ENCODE measurements at places on chromosomes 2 and 18. TPM values are rescaled to one million over a fixed set of nuclear protein-coding genes. Genes with fewer than 3 reads are reported as not detected.

- DNase-seq: no peak
These were observed 90.1 kb downstream of the DPP4 start for GRCh38 chr2:161983866-161984265.

DNA sequence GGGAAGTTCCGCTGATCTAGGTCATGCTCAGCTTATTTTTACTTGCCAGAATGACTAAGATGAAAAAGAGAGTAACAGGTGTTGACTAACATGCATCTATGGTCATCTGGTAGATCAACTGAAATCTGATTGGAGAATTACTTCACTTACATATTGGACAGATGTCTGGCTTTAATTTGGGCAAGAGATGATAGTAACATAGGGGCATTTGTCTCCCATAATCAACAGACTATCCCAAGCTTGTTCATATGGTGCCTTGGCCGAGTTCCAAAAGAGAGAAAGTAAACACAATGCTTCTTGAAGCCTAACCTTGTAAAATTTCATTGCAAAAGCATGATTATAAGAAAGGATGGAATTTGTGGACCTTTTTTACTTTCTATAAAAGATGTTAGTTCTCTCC, 503.7 kb downstream of the ADCYAP1 start:
- DNase-seq: no peak

DNA sequence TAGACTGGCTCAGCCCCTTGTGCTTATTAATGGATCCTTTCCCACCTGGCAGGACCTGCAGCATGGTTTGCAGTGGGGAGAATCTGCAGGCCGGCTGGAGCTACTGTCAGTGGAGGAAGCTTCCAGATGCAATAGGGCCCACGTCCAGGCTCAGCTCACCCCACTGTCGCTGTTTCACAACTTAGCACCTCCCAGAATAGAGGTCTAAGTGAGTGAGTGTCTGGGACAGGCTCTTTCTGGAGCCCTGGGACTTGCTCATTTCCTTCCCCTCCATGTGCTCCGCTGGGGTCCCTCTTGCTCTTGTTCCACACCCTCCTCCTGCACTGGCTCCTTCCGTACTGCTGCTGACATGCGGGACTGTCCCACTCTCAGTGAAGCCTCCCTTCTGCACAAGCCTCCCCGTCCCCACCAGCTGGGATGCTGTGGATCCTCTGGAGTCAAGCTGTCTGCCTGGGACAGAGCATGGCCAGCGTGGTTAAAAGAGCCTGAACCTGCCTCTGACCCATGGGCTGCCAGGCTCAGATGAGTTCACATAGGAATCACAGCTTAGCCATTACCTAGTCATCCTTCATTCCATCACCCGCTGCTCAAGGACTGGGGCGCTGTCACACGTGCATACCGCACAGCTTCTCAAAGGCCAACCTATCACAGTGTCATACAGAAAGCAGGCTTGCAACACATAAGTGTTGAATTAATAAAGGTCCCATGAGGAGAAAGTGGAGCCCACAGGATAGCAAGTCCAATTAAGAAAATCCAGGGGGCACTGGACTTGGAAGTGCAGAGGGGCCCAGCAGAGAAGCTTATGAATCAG, 135.9 kb downstream of the ACKR3 start:
- no peak for DNase-seq

GRCh38 chr2:64792300-64792699, 138.6 kb upstream of the SERTAD2 start:
- DNase-seq: no peak

- DNase-seq: no peak
These were observed 95.4 kb upstream of the SMAD7 start for GRCh38 chr18:49046125-49046524.

DNA sequence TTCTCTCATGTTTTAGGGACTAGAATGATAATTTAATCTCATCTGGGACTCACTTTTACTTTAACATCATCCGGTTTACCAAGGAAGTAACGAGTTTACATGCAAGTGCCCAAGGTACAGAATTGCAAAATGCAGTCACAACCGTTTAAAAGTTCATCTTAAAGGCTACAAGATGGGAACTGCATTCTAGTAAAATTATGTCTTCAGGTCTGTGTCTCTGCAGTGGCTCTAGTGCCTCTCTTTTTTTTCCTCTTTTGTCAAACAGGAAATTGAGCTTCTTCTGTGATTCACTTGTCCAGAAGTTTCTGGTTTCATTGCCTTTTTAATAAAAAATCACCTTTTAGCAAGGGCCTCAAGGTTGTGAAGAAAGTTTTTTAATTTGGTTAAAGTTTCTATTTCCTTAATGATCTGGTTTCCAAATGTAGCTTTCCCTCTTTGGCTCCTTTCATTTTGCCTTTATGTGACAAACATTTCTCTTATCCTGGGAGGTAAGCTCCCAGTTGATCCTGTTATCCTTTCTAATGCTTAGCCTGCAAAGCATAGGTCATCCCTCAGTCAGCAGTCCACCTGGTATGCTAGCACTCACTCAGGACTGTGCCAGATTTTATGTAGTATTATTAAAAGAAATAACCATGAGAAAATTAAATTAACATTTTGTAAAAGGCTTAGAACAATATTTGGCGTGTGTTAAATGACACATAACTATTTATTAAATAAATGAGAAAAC, 2.4 kb downstream of the GLS start:
- DNase-seq: no peak

- no peak for DNase-seq
These were observed 19.3 kb downstream of the INPP5D start for GRCh38 chr2:233079473-233079877.

The ITGB6 gene
- 0.86 TPM for total RNA-seq

The REG3A gene
- not detected for total RNA-seq
